ENCODE measurements at places on chromosomes 2 and 18.

- DNase-seq: no peak
- H3K36me3 ChIP-seq: no peaks in the 10 kb centered on the region
- no peak overlapping the region for H3K27ac ChIP-seq
- no peak overlapping the region for H3K4me3 ChIP-seq
- H3K4me1 ChIP-seq: no peaks in the 10 kb centered on the region
- H3K27me3 ChIP-seq: no peaks in the 10 kb centered on the region
Measured at GRCh38 chr2:77938462-77938861, 416.3 kb upstream of the LRRTM4 start.

GRCh38 chr2:219483451-219484342 lies 15.0 kb upstream of the GMPPA start:
- no peak for DNase-seq
- no peaks in the 10 kb centered on the region for H3K36me3 ChIP-seq
- H3K27ac ChIP-seq: no peak overlapping the region
- peak overlapping the region; percentile 23 for H3K4me3 ChIP-seq
- H3K27me3 ChIP-seq: peaks cover 73% of the 10 kb centered on the region

DNA sequence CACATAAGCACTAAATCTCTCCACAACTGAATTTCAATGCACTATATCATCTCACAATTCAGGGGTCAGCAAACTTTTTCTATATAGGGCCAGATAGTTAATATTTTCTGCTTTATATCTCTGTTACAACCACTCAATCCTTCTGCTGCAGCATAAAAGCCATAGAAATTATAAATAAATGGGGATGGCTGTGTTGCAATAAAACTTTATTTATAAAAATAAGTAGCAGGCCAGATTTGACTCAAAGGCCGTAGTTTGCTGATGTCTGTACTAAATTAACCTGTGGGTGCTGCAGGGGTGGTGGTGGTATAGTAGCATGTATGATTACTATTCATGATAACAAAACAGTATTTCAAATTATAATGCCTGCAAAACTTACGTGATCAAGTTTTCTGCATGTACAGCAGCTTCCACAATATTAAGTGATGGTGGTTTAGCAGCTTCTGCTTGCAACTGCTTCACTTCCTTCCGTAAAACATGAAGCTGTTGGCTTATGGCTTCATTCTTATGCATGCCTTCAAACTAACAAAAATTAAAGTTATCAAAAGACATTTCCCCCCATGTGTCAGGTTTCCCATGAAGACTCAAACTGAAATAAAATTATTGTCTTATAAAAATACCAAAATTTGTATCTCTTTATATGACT lies 64.1 kb downstream of the SIGLEC15 start:
- H3K27ac ChIP-seq: peak overlapping the region; percentile 75
- no peak for DNase-seq
- no peaks in the 10 kb centered on the region for H3K27me3 ChIP-seq
- H3K36me3 ChIP-seq: no peaks in the 10 kb centered on the region
- H3K4me1 ChIP-seq: peaks cover 21% of the 10 kb centered on the region
- H3K4me3 ChIP-seq: no peak overlapping the region

GRCh38 chr2:54771166-54771885 lies 47.9 kb downstream of the EML6 start:
- no peaks in the 10 kb centered on the region for H3K36me3 ChIP-seq
- DNase-seq: no peak
- no peaks in the 10 kb centered on the region for H3K4me1 ChIP-seq
- no peak overlapping the region for H3K4me3 ChIP-seq

DNA sequence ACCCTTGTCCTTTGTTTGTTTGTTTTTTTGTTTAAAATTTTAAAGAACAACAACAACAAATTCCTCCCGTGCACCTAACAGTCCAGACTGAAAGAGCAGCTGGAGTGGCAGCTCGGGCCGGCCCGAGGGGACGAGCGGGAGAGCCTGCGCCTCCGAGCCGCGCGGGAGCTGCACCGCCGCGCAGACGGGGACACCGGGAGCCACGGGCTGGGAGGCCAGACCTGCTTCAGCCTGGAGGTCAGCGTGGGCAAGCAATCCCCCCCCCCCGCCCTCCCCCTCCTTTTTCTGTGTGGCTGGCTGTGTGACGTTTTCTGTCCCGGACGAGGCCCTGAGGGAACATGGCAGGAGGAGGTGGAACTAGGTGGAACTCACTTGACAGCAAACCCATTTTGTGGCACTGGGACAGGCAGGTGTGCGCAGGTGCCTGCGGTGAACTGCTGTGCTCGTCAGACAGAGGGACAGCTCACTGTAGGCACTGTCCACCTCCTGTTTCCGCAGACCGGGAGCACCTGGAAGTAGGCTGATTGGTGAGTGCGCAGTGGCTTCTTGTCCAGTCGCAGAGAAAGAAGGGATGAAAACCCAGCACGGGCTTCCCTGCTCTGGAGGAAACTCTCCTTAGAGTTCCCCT lies 80.6 kb downstream of the MTCL1 start:
- DNase-seq: no peak
- no peak overlapping the region for H3K4me3 ChIP-seq
- H3K27ac ChIP-seq: no peak overlapping the region
- H3K4me1 ChIP-seq: no peaks in the 10 kb centered on the region

DNA sequence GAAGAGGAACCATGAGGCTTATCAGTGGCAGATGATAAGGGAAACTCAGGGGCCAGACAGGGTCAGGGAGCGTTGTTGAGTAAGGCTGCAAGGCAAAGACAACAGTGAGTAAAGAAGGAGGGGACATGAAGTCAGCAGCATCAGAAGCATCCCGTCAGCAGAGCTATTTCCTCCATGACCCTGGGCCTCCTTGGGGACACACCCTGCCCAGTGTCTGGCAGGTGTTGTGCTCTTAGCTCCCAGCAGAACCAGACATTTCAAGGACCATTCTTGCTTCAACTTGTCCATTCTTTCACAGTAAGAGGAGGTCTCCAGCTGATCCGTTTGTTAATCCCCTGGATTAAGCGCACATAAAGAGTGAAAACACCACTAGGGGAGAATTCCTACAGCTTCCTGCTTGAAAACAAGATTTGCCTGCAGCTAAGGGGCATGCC lies 88.7 kb upstream of the MEIS1 start:
- H3K36me3 ChIP-seq: no peaks in the 10 kb centered on the region
- no peaks in the 10 kb centered on the region for H3K4me1 ChIP-seq
- no peak overlapping the region for H3K4me3 ChIP-seq
- H3K27ac ChIP-seq: no peak overlapping the region

- peak overlapping the region; percentile 45 for H3K4me3 ChIP-seq
- peaks cover 12% of the 10 kb centered on the region for H3K27me3 ChIP-seq
- peak; percentile 77 for DNase-seq
- H3K27ac ChIP-seq: peak overlapping the region; percentile 9
- peaks cover 11% of the 10 kb centered on the region for H3K4me1 ChIP-seq
Measured at GRCh38 chr2:27494284-27494943, 586 bp downstream of the FNDC4 start.

- no peak for DNase-seq
- peaks cover 5% of the 10 kb centered on the region for H3K4me1 ChIP-seq
- H3K36me3 ChIP-seq: no peaks in the 10 kb centered on the region
- H3K4me3 ChIP-seq: peak overlapping the region; percentile 60
- peaks cover 33% of the 10 kb centered on the region for H3K27me3 ChIP-seq
Measured at GRCh38 chr2:9205486-9205885, 1.1 kb upstream of the ASAP2 start.

DNA sequence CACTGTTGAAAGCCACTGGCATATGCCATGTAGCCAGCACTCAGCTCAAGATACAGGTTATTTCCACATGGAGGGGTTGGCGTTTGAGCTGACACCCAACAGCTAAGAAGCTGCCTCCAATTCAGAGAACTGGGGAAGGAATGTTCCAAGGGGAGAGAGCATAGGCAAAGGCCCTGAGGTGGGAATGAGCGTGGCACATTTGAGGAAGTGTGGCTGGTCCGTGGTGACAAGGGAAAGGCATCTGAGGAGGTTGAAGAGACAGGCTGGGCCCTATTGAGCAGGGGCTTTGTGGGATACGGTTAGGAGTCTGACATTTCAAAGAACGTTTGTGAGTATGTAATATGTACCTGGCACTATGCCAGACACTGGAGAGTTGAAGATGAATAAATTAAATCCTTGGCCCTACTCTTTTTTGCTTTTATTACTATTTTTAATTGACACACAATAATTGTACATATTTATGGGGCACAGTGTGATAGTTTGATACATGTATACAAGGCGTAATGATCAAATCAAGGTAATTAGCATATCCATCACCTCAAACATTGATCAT lies 27.6 kb upstream of the TMBIM1 start:
- H3K4me1 ChIP-seq: peaks cover 77% of the 10 kb centered on the region
- DNase-seq: no peak
- no peaks in the 10 kb centered on the region for H3K36me3 ChIP-seq

GRCh38 chr2:175396696-175397095 lies 215.2 kb upstream of the ATP5MC3 start:
- H3K27ac ChIP-seq: no peak overlapping the region
- no peak overlapping the region for H3K4me3 ChIP-seq

DNA sequence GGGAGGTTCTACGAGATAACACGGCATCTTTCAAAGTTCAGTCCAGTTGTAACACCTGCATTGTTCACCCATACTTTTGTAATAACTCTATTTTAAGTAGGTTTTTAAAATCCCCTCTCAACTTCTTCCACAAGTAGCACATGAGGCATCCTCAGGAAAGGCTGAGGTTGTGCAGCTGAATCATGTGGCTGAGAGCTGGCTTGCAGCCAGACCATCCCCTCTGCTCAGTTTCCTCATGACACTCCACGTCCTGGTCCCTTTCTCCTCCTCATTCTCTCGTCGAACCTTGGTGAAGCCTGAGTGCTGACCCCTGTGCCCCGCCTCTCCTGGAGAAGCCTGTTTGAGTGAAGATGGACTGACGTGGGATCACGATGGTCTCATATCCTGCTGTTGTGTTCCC lies 42.5 kb downstream of the POU3F3 start:
- H3K4me3 ChIP-seq: no peak overlapping the region
- H3K27me3 ChIP-seq: no peaks in the 10 kb centered on the region
- H3K4me1 ChIP-seq: no peaks in the 10 kb centered on the region
- H3K27ac ChIP-seq: no peak overlapping the region

DNA sequence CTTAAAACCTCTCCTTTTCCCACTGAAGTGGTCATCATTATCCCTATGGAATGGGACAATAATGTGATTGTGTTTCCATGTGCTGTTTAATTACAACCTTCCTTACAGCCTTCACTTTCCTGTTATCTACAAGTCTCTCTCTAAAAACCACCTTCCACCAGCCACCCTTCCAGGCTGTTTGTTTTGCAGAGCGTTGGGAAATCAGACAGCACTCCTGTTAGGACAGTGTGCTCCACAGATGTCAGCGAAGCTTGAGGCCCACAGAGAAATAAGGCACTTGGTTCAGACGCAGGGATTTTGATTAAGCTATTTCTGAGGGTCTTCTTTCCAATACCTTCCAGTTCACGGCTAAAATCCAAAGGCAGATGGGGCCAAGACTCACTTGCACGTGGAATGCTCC lies 32.3 kb upstream of the ASPRV1 start:
- H3K4me3 ChIP-seq: no peak overlapping the region
- no peak for DNase-seq
- H3K36me3 ChIP-seq: peaks cover 41% of the 10 kb centered on the region
- peaks cover 14% of the 10 kb centered on the region for H3K4me1 ChIP-seq

DNA sequence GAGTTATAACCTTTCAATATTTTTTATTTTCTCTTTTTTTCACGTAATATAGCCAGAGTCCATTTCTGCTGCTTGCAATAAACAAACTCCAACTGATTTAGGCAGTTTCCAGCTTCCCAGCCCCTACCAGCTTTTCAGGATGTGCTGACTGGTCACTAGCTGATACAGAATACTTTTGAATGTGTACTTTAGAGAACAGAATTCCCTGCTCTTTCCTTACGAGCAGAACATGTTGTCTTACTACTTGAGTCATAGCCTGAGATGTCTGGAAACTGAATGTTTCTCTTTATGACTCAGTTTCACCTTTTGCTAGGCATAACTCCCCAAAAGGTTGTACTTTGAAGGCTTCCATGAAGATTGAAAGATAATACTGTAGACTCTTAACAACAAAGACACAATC lies 44.5 kb upstream of the KCNE4 start:
- no peak overlapping the region for H3K27ac ChIP-seq
- DNase-seq: no peak
- no peaks in the 10 kb centered on the region for H3K36me3 ChIP-seq
- no peak overlapping the region for H3K4me3 ChIP-seq

- H3K36me3 ChIP-seq: no peaks in the 10 kb centered on the region
- no peaks in the 10 kb centered on the region for H3K4me1 ChIP-seq
- no peaks in the 10 kb centered on the region for H3K27me3 ChIP-seq
- no peak for DNase-seq
Measured at GRCh38 chr18:71682591-71682990, 861.6 kb downstream of the CBLN2 start.

- DNase-seq: peak; percentile 54
- H3K36me3 ChIP-seq: no peaks in the 10 kb centered on the region
- no peak overlapping the region for H3K27ac ChIP-seq
- H3K4me1 ChIP-seq: peaks cover 4% of the 10 kb centered on the region
Measured at GRCh38 chr2:85399183-85399455, 11.0 kb downstream of the CAPG start.

Measured in spleen (tissue), 13 donors.